ENCODE measurements at places on chromosomes 5 and 9.

DNA sequence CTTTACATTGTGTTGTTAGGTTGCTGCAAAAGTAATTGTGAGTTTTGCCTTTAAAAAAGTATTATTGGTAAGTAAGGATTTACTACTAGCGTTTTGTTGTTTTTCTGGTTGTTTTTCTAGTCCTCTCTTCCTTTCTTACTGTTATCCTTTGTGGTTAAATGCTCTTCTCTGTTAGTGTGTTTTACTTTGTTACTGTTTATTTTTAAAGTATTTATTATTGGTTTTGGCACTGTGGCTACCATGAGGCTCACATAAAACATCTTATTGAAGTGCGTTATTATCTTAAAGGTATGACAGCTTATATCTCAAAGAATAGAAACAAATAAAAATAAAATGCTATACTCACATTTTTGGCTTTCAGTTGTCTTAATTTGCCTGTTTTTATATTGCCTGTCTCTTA lies 17.6 kb downstream of the DMXL1 start:
- DNase-seq = no peak

GRCh38 chr5:10534561-10535530 lies 29.0 kb upstream of the ANKRD33B start:
- no peak for DNase-seq

GRCh38 chr9:16029046-16029615 lies 476.3 kb downstream of the CCDC171 start:
- DNase-seq = no peak

GRCh38 chr5:178675922-178676321 lies 49.1 kb upstream of the CLK4 start:
- no peak for DNase-seq

GRCh38 chr5:149060325-149060724 lies 2.5 kb downstream of the SH3TC2 start:
- DNase-seq = no peak

DNA sequence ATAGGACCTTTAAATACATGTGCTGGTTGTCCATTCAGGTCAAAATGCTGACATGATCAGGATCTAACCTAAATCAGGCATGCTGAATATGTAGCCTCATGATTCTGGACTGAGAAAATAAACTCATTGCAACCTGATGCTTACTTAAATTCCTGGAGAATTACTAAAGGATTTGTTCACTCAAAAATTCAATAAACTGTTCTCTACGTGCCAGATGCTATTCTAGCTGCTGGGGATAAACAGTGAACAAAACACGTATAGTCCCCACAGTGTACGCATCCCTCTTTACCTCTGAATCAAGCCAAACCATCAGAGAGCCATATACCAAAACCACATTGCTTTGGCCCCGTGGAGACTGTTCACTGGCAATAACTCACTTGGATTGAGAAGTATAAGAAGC lies 6.1 kb downstream of the SCAI start:
- DNase-seq = no peak

DNA sequence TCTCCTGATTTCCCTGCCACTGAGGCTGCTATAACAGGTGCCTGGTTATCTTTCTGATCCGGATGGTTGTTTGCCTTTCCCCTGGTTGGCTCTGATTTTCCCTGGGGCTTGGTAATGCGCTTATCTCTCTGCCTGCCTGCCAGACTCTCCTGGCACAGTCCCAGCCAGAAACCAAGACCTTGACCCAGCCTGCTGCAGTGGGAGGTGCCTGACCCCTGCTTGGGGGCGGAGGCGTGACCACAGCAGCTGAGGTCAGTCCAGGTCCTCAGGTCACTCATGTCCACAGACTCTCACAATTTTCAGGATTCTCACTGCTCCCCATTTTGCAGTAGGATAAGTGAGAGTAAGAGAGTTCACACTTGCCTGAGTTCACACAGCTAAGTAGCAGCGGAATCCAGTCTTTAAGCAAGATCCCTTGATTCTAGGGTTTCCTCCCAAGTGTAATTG lies 24.4 kb upstream of the SYNPO start:
- DNase-seq = no peak

DNA sequence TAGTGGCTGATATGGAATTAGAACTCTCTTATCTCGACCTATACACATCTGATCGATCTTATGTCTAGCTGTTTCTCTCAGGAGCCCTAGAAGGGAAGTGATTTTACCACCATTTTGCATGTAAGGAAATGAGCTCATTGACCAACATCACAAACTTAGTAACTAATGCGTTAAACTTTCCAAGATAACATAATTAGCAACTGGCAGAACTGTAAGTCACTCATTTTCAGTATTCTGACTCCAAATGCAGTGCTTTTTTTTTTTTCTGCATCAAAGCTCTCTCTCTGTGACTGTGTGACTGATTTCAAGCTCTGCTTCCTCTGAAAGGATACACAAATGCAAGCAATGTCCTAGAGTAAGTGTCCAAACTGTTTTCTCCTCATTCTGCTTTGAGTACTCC lies 68.1 kb upstream of the FBXL7 start:
- no peak for DNase-seq

DNA sequence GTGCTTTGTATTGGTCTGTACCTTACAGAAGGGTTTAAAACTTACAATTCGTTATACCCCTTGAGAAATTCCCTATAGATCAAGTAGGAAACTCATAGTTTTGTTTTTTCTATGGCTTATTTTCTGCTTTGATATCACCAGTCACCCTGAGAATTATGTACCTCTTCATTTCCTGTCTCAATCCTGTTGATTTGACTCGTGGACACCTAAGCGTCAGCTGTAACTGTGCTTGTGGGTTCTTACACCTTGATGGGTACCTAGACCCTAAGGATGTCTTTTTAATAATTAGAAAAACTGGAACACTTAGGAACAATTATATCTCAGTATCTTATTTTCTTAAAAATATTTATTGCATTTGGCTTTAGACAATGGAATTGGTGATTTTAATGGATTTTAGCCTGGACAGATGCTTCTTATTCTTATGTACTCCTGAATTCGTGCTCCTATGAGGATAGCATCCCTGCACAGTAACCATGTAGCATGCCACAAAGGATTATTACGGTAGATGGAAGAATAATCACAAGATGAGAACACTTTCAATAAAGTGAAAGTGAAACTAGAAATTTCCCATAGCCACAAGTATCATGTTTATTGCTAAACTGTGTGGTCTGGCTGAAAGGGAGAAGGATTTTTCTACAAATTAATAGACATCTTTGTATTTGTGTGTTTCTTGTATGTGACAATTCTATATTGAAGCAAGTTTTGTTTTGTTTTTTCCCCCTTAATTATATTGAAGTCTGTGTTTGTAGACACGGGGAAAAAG lies 1920.3 kb upstream of the WWC1 start:
- no peak for DNase-seq

DNA sequence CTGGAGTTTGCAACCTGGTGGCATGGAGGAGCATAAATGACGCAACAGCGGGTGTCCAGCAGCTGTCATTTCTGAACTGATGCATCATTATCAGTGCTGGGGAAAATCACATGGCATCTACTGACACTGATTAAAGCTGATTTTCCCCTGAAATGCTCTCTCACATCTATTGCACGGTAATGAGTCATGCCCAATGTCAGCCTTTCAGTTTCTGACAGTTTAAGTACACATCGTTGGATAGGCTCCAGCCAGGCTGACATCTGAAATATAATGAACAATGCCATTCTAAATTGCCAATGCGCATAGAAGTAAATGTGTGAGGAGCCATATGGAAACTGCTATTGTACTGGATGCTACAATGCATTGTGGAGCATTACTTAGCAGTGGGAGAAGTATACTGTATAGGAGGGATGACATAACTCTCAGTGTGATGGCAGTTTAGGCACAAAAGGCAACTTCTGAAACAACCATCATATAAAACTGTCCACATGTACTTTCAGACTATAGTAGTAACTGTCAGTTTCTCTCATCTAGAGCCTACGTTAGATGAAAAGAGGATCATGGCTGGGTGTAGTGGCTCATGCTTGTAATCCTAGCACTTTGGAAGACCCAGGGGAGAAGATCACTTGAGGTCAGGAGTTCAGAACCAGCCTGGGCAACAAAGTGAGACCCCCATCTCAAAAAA lies 389.3 kb upstream of the DMAC1 start:
- no peak for DNase-seq

DNA sequence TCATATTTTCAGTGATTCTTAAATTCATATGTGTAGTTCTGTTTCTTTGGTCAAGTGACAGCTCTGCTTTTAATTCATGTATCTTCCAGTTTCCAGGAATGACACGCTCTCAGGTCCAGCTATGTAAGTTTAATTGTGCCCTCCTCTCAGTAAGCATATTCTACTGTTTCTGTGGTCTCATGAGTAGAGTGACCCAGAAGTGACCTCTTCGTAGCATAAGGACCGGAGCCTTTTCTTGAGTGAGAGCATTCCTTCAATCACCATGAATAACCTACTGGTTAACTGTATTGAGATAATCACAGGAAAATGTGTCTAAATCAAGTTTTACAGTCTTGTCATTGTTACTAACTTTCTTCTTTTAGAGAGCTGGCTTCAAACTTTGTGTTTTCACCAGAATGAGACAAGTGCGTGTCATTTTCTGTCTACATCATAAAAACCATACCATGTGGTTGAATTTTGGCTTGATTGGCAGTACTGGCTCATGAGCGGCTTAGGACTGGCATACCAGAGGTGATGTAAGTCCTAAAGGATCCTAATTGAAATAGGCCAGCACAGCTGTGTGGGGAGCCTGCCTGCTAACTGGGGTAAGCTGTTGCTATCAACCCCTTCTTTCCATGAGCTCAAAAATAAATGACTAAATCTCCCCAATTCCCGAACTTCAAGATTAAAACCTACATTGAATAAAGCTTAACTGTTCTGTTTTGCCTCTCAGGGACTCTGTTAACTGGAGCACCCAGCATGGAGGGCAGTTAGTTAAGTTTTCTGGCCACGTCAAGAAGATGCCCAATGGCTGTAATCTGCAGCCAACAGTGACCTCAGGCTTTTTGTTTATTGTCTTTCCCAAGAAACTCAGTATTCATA lies 4.8 kb downstream of the ADAMTSL1 start:
- DNase-seq = no peak

- DNase-seq = no peak
Observed at GRCh38 chr5:1062761-1063568, 48.9 kb downstream of the SLC12A7 start.

DNA sequence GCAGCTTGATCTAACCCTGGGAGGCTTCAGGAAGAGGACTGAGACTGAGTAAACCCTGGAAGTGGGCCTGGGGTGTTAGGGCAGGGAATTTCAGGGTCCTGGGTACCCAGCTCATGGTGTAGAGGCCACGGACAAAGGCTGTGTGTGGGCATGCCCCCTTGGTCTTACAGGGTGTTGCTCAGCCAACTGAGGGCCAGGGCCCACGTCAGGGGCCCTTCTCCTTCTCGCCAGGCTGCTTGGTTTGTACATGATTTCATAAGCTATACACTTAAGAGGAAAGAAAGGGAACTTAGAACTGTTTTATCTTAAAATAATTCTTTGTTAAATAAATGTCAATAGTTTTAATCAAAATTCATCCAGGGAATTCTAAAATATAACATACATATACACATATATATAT lies 95.4 kb downstream of the TLE4 start:
- no peak for DNase-seq

DNA sequence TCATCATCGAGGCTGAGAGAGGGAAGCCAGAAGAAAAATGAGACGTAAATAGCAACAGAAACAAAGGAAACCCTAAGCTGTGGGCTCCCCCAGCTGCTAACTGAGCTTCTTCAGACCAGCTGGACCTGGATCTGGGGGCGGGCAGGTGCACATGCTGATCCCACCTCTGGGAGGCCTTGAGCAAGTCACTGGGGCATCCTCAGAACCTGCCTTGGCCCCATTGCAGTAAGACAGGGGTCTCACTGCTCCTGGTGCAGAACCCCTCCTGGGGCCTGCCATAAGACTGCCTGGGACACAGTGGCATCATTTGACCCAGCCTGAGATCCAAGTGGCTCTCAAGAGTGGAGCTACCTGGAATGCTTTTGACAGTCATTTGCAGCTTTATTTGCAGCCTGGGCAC lies 77.4 kb downstream of the PHF2 start:
- no peak for DNase-seq

- DNase-seq = no peak
Observed at GRCh38 chr5:154698763-154699162, 56.4 kb upstream of the LARP1 start.

DNA sequence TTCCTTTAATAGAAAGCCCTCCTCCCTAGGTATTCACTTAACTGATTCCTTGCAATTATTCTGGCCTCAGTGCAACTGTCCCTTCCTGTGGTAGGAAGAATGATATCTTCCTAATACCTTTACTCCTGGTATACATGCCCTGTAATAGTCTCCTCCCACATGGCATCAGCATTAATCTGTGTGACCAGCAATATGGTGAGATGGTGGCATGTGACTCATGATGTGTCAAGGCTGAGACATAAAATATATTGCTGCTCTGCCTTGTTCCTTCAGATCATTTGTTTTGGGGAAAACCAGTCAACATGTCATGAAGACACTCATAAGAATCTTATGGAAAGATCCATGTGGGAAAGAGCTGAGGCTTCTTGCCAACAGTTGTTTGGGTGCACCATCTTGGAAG lies 149.1 kb upstream of the TRPM3 start:
- DNase-seq = no peak

DNA sequence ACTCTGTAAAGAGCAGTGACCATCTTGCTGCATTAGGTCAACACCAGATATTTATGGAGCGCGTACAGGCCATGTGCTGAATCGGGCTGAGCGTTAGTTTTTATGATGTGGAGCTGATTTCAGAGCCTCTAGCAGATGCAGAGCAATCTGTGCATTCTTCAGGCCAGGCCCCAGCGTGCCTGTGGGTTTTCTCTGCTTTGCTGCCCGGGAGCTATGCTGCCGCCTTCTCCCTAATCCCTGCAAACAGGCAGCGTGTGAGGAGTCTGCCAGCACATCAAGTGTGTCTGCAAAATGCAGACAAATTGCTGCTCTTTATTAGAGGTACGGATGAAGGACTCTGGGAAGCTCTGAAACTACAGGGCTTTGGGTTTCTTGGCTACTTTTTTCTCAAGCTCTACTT lies 170.0 kb downstream of the NTRK2 start:
- DNase-seq = no peak

GRCh38 chr5:141260458-141261237 lies 15.5 kb downstream of the PCDHB15 start:
- no peak for DNase-seq

GRCh38 chr5:179764056-179764455 lies 29.7 kb upstream of the LTC4S start:
- no peak for DNase-seq

- DNase-seq = no peak
Observed at GRCh38 chr9:81112627-81113452, 576.5 kb downstream of the TLE1 start.

- no peak for DNase-seq
Observed at GRCh38 chr5:151721812-151722391, 35.2 kb upstream of the SPARC start.

- no peak for DNase-seq
Observed at GRCh38 chr5:72505016-72505415, 2.2 kb downstream of the ZNF366 start.

GRCh38 chr5:172999372-172999973 lies 15.9 kb downstream of the ATP6V0E1 start:
- DNase-seq = no peak

DNA sequence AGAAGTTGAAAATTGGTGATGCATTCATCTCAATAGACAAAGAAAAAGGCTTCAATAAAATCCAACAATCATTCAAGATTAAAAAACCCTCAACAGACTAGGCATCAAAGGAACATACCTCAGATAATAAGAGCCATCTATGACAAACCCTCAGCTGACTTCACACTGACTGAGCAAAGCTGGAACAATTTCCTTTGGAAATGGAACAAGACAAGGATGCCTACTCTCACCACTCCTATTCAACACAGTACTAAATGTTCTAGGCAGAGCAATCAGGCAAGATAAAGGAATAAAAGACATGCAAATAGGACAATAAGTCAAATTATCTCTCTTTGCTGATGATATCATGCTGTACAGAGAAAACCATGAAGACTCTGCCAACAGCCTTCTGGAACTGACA lies 1188.1 kb downstream of the DTWD2 start:
- no peak for DNase-seq
